ENCODE measurements at places on chromosomes 11 and 22.

DNA sequence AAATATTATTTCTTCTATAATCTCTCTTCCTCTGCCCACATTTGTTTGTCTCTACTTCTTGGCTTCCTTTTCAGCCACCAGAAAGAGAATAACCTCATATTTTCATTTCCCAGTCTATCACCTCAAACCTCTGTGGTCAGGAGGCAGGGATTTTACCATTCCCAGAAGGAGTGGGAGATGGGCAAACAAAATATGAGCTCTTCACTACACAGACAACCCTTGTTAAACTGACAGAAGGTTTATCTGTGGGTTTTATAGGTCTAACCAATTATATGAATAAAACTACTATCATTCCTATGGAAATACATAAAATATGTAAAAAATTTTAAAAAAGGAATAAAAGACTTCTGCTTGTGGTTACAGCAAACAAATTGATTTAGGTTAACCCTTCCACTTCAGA, 160.0 kb upstream of the TRPC6 start:
- no peak for DNase-seq

DNA sequence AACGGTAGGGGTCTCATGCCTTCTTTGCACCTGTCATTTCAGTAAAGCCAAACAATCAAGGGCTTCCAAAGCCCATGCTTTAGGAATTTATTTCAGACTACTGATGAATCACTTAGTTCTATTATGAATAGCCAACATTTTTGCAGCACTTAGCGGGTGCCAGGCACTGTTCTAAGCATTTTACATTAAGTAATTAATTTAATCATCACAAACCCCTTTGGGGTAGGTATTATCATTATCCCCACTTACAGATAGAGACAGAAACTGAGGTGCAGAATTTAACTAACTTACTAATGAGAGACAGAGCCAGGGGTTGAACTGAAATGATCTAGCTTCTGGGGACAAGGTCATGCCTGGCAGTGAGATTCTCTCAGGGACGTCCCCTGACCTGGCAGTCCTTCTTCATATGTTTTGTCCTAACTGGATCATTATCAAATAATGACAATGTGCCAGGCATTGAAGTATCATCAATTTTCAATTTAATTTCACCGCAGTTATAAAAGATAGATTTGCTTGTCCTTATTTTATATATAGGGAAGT, 31.7 kb upstream of the NAV2 start:
- no peak for DNase-seq

DNA sequence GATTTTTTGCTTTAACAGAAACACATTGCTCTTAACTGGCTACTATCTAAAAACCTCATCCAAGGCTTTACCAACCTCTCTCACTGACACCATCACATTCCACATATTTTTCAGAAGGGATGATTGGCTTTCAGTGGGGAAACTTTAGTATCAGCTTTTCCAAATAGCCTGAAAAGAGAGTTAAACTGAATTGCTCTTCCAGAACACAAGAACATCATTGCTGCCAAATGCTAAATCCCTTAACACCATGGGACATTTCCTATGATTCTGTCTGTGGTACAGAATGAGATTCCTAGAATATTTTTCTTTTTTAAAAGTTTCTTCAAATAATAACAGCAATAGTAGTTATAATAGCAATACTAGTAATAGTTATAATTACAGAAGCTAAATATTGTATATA, 45.4 kb downstream of the SOX6 start:
- no peak for DNase-seq

- DNase-seq: no peak
These were observed 34.4 kb upstream of the RASD2 start for GRCh38 chr22:35506259-35506570.

DNA sequence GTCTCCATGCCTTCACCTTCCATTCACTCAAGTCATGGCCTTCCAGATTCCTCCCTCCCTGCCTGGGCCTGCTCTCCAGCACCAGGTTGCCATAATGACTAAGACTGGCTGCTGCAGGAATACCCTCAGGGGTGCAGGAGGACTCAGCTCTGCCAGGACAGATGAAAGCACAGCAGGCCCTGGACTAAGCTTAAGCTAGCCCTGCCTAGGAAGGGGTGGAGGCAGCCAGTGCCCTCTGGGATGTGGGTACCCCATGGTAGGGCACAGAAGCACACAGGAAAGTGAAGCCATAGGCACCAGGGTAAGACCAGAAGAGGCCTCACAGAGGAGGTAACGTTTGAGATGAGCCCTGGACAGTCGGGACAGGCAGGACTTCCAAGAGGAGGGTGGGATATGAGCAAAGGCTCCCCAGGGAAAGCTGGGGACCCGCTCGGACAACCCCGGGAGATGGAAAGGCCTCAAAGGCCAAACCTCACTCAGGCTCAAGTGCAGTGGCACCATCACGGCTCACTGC, 3.0 kb upstream of the RIN1 start:
- no peak for DNase-seq

GRCh38 chr11:71198823-71199165, 53.6 kb downstream of the SHANK2 start:
- no peak for DNase-seq

DNA sequence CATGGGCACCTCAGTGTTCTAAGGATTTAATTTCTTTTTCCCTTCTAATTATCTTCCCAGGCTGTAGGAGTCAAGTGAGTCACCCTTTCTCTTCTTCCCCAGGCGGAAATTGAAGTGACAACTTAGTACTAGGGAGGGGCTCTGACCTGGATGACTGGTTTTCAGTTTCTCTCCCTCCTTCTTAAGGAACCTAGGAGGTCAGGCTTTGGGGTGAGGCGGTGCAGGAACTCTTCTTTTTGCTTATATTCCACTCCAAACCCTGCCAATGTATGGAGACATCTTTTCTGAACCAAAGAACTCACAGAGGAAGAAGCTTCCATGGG, 12.6 kb downstream of the ZDHHC5 start:
- no peak for DNase-seq

- no peak for DNase-seq
These were observed 67.8 kb downstream of the CEP164 start for GRCh38 chr11:117395476-117395875.

GRCh38 chr22:23478175-23478574, 101.9 kb downstream of the IGLL1 start:
- no peak for DNase-seq

GRCh38 chr11:70498171-70498571, 99.8 kb downstream of the CTTN start:
- no peak for DNase-seq

DNA sequence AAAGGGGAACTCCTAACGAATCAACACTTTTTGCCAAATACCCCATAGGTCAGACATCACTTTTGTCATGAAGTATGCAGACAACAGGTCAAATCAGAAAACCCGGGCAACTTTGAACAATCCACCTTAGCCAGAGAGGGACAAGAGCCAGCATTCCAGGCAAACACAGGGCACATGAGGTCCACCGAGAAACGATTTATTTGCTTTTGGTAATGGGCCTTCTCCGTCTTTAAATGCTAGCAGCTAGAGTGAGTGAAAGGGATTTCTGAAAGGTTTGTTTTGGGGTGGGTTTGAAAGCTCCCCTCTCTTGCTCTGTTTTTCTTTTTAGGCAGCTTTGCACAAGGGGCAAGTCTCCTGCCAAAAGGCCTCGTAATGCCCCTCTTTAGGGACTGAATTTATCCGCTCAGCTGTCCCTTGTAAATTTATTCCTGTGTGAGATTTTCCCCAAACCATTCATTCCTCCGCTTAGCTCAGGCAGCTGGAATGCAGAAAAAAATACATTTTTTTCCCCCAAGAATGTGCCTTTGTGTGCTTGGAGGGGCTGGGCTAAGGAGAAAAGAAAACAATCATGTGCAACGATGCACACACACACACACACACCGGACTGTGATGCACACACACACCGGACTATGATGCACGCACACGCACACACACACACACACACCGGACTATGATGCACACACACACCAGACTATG, 196.9 kb downstream of the SNX19 start:
- DNase-seq: no peak

GRCh38 chr11:8035200-8035855, 45.7 kb upstream of the TUB start:
- no peak for DNase-seq

- no peak for DNase-seq
These were observed 195.3 kb downstream of the BRD1 start for GRCh38 chr22:49632199-49633009.

DNA sequence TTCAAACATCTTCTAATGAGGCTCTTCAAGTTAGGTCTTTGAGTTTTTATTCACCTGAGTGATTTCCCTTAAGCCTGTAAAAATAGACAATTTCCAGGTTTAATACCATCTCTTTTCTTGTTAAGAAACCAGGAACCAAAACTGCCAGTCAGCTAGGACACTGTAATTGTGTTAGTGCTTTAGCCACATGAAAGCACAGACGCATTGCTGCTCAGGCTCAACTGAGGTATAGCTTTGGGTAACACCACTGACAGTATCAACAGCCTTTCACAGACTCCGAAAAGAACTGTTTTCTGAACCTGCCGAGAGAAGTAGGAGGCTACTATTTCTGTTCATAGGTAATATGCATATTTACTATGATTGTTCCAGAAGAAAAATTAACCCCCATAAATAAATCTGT, 768.7 kb downstream of the ETS1 start:
- DNase-seq: no peak

DNA sequence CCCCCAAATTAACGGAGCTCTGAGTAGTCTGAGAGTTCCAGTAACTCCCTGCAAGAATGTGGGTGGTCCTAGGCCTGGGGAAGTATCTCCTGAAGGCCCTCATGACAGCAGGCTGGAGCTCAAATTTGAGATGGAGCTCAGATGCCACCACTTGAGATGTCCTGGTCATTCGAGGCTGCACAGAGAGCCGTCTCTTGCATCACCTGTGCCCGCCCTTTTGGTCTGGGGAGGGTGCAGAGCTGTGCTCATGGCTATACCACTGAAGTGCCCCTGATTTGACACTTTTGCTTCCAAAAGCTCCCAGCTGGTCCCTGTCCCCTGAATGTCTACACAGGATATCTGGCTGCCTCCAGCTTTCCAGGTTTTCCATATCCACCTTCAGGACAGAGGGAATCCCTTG, 214.0 kb upstream of the B3GAT1 start:
- DNase-seq: no peak

- DNase-seq: no peak
These were observed 9.6 kb upstream of the EED start for GRCh38 chr11:86234831-86235461.

GRCh38 chr22:20756846-20757245, 17.1 kb upstream of the SERPIND1 start:
- DNase-seq: no peak

- DNase-seq: peak; percentile 77
These were observed 251.9 kb downstream of the ST3GAL4 start for GRCh38 chr11:126607374-126607773.

- no peak for DNase-seq
These were observed 5.3 kb downstream of the OR51F2 start for GRCh38 chr11:4826425-4826824.

DNA sequence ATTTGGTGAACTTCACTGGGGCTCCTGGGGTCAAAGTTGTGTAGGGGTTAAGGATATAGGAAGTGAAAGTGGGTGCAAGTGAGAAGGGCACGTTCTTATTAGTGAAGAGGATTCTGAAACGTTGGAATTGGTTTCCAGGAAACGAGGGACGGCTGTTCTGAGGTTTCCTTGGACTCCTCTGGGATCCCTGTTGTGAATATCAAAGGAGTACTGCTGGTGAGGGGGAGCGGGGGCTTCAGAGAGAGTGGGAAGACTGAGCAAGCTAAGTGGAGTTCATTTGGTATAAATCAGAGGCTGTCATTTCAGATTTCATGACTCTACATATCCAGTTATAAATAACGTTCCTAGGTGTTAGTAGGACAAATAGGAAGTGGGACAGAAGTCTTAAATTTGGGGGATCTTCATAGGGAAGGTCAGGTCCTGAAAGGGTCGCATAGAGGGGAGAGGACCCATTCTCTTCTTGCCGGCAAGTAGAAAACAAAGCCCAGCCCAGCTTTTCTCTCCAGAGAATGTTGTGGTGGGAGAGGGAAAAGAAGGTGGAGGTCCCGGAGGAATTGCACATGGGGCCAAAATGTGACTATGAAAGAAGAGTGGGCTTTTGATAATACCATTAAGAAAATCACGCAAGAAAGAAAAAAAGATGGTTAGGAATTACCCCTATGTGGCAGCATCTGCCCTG, 1.1 kb upstream of the NELL1 start:
- no peak for DNase-seq

DNA sequence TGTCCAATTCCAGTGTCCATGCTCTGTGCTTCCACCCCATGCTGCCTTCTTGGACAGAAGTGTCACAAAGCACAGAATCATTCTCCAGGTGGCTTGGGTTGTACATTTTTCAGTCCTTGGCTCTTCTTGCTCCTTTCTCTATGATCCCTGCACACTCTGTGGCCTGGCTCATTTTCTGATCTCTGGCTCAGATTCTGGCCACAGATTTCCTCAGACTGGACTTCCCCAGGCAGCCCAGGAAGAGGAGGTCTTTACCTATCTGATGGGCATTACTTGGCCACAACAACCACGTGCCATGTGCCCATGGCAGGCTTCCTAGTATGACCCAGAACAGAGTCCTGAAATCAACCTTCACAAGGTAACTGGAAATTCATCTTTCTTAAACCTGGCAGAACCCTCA, 27.2 kb downstream of the SYTL2 start:
- DNase-seq: no peak

DNA sequence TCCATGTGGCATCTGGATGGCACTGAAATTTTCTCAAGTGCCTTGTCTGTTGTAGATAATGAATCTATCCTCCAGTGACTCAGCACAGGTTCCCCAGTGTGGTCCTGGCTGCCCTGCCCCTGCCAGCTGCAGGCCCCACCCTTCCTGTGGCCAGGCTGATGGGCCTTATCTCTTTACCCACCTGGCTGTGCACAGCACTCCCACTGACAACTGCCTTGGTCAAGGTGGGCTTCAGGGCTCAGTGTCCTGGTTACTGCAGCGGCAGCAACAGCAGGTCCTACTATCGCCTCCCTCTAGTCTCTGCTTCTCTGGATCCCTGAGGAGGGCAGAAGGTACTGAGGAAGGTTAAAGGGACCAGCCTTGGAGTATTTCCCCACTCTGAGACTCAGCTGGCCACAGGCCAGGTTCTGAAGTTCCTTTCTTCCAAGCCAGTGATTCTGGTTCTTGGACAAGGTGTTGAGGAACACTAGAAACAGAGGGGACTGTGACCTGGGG, 3.1 kb downstream of the HMBS start:
- no peak for DNase-seq

DNA sequence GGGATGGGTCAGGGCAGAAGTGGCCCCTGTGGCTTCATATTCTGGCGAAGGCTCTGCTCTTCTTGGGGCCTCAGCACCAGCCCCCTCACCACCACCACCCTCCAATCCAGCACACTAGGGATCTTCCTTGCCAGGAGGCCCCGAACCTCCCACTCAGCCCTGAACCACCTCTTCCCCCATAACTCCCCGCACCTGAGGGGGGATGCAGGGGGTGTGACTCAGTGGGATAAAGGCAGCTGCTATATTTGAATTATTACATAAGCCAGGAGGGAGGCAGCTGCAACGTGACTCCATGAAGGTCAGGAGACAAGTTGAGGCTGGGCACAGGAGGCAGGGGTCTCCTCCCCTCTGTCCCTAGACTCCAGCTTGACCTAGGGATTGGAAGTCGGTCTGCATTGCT, 5.6 kb upstream of the PDE2A start:
- no peak for DNase-seq
